NCI-H526 treated with DMSO at 0.1 percent for 48 hours (cell line): ENCODE measurements at places on chromosomes 1 and 21.
A peak's percentile ranks its signal among the peaks of the same experiment; 100 is the strongest.

GRCh38 chr1:147409886-147410285 is 131.4 kb upstream of the BCL9 start:
- no peak for DNase-seq

DNA sequence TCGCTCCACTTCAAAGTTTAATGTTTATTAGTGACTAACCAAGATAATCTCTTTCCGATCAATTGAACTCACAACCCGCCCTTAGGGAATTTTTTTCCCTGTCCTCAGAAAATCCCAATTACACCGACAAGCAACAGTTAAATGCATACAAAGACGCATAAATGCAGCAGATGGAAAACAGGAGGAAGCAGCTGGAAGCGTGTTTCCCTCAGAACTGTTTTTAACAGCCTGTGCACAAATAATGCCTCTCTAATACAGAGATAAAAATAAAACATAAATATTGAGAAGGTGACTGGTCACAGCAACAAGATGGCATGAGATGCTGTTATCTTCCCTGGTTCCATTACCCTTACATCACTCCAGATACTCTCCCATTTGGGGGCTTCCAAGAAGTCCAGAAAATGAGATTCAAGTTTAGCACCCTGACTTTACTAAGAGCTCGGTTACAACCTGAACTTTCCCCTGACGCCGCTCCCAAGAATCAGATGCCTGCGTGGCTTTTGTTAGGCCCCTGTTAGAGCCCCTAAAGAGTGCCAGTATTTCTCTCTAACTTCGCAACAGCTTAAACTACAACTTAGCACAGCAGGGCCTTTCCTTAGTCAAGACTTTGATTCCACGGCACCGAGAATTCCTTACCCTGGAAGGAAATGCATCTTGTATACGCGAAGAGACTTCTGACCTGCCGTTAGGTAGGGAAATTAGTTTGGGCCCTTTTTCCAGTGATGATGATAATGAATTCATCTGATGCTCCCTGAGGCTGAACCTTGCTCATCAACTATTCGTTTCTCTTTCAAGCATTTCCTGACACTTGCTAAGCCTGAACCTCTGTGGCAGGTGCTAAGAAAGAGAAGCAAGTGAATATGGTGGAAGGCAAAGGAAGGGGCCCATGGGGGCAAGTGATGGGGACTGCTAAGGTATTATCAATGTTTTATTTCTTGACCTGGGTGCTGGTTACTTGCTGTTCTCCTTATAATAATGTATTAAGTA is 137.7 kb upstream of the SMYD2 start:
- DNase-seq: peak; percentile 26

GRCh38 chr1:24297187-24297851 is 21.8 kb upstream of the GRHL3 start:
- DNase-seq: no peak

DNA sequence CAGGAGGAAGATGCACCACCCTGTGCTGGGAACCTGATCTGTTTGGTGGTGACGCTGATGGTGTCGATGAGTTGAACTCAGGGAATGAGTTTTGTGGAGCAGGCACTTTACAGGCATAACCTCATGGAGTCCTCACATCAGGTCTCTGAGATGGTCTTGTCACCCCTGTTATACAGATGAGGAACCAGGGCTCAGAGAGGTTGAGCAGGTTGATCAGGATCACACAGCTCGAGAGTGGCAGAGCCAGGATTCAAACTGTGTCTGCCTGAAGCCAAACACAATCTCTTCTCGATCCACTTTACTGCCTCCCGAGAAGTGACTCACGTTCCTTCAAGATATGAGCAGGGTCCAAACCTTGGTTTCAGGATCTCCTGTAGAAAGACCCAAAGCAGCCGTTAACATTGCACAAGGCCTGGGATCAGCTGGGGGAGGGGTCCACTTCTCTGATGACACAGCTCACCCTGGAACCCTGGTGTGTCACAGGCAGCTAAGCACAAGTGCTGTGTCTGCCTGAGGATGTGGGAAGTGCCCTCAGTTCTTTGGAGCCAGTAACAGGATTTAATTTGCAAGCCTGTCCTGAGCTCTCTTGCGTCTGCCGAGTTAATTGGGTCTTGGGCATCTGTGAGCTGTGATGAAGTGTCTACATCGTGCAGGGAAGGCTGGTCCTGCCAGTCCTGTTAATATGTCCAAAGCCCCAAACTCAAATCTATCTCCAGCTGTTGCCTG is 65.4 kb upstream of the STUM start:
- DNase-seq: no peak

DNA sequence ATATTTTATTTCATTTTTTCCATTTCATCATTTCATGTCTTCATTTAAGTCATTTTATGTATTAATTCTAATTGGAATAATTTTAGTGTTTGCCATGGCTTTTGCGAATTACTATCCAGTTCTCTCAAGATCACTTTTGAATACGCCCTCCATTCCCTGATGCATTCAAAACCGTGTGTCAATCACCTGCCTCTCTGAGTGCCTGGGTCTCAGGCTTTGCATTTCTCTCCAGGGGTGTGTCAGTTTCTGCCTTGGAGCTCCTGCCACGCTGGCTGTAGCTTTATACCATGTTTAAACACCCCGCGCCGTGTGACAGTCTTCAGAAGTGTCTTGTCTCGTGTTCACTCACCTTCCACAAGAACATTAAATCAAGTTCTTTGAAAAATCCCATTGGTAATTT is 7.4 kb upstream of the DNMT3L start:
- DNase-seq: no peak

- DNase-seq: no peak
Observed at GRCh38 chr1:222387007-222387814, 160.7 kb downstream of the HHIPL2 start.

- peak; percentile 80 for DNase-seq
Observed at GRCh38 chr1:40848530-40849189, 13.5 kb downstream of the CITED4 start.

DNA sequence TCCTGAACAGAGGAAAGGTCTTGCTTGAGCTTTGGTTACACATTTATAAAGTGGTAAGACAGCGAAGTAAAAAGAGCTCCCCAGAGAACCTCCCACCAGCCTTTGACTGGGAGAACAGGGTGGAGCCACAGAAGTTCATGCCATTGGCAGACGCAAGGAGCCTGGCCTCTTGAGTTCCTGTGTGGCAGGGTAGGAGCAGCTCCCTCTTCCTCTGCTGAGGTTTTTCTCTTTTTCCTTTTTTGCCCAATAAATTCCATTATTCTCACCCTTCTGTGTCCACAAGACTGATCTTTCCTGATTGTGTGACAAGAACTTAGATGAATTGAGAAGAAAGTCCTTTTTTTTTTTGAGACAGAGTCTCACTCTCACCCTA is 4.3 kb downstream of the THEM4 start:
- no peak for DNase-seq

- DNase-seq: no peak
Observed at GRCh38 chr21:21662776-21663175, 664.6 kb downstream of the NCAM2 start.

DNA sequence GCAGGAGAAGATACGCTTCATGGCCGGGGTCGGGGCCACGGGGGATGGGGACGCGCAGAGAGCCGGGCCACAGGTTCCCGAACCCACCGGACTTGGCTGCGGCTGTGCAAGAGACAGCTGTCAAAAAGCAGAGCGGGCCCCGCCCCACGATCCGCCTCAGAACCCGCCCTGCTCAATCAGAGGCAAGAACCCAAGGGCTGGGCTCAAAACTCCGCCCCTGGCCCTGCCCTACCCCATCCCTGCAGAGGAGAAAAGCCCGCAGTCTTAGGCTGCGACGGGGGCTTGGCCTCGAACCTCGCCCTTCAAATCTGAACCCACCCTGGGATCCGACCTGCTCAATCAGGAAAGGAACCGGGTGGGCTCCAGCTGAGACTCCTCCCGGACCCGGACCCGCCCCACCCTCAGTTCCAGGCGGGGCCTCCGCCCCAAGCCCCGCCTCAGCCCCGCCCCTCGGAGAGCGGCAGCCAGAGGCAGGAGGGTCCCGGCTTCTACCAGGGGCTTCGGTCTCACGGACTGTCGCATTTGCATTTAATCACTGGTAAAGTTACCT is at the start of gene ANKRD35:
ANKRD35 (minus strand) TSS at position 129 of the 550 bp plus-strand sequence; CDS start at position 21, 108 bp downstream.
- peak; percentile 71 for DNase-seq
